ENCODE measurements at places on chromosomes 6 and 20.

GRCh38 chr20:21607971-21608725 lies 94.3 kb upstream of the NKX2-2 start:
- peak; percentile 18 for DNase-seq

GRCh38 chr6:17851720-17852161 lies 135.7 kb downstream of the KIF13A start:
- no peak for DNase-seq

GRCh38 chr6:991192-991591 lies 298.3 kb upstream of the EXOC2 start:
- DNase-seq, result no peak

DNA sequence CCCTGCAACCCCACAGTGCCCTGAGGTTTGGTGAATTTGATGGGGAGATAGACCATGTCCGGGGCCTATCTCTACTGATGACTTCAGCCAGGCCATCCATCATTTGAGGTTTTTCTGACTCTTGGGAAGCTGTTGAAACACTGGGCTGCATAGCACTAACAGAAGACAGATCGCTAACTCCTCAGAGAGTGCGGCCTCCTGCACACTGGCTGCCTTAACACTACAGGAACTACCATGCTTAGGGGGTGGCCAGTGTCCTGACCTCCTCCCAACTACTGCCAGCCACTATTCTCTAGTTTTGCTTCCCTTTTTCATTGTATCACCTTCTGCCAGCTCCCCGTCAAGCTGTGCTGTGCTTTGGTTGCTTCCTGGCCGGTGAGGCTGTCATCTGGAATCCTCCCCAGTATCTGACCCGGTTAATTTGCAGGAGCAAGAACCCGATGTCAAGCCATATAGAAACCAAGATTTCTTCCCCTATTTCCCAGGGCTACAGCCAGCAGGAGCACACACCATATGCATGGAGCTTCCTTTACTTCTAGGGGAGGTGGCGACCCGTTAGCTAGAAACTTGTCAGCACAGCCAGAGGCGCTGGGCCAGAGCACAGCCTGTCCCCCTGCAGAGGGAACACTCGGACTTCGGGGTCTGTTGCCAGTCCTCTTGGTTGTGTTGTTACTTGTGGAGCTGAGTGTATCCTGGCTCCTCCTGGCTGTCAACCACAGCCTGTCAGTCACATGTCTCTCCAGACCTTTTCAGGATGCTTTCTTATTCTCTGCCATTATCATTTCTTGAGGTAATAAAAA lies 57.3 kb upstream of the TRAF3IP2 start:
- no peak for DNase-seq

DNA sequence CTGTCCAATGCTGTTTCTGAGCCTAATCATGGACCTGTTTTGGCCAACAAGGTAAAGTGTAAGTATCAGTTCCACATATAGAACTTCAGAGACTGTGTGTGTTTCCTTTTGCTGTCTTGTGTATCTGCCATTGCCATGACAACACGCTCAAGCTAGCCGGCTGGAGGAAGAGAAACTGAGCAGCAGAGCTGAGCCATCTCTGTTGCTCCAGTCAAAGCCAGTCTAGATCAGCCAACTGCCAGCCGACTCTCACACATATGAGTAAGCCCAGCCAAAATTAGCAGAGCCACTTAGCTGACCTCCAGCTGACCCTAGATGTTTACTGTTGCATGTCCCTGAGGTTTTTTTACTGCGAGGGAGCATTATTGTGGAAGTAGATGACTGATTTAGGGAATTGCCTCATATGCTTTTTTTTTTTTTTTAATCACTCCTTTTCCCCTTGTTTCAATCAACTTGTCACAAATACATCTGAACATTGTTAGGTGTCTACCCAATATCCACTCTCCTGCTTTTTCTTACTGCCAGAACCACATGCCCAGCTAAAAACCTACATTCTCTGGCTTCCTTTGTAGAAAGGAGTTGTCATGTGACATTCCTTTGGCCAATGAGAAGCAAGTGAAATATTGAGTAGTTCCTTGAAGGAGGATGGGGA lies 304.3 kb upstream of the SUPT3H start:
- DNase-seq, result no peak

- DNase-seq, result no peak
Measured at GRCh38 chr6:74891349-74891831, 314.5 kb downstream of the COL12A1 start.

- no peak for DNase-seq
Measured at GRCh38 chr6:26502165-26502564, 2.1 kb downstream of the BTN1A1 start.

DNA sequence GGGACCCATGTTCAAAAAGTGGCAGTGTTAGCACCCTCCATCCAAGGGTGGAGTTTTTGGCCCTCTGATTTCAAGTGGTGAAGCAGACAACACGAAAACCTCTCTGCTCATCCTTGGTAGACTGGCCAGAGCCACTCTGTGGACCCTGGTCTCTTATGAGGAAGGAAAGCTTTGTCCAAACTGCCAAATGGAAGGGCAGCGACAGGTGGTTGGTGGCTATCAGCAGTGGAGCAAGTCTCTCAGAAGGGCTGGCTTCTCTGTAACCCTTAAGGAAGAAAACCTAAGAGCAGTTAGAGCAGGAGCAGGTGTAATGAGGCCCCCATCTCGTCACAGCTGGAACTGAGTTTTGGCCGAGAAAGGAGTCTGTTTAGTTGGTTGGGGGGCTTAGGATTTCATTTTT lies 155.8 kb downstream of the SLC16A10 start:
- DNase-seq, result no peak

DNA sequence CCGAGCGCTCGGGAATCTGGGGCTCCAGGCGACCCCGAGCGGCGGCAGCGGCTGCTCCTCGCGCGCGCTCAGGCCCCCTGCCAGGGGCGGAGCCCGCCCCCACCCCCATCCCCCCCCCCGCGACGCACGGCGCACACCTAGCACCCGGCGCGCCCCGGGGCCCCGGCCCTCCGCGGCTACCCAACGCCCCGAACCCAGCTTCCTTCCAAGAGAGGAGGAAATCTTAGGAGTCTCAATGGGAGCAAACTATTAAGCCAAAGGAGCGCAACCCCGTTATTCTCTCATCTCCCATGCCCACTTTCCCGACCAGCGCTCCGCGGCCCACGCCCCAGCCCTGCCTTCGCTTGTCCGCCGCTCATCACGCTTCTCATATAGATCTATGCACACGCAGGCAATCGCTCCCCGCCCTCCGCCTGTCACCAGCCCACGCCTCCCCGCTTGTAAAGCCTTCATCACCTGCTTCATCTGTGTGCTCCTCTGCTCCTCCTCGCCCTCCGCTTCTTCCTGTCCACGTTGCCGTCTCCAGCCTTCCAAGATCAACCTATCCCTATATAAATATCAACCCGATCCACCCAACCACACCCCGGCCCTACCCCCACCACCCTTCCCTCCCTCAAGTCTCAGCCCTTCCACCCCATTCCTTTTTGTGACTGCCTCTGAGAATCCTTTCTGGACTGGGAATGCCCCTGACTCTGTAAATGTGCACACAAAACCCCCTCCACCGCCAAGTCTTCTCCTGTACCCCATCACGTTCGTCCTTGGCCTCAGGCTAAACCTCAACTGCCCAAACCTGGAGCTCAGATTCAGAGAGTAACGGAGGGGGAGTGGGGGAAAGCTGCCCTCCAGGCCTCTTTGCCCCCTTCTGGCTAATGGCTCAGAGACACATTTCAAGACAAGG lies at the start of gene DLK2:
TSS of gene DLK2 (minus strand) at position 18 of the 898 bp plus-strand sequence. CDS start 723 bp downstream, outside the sequence.
- DNase-seq, result peak; percentile 47

GRCh38 chr20:2736441-2736840 lies 43.9 kb downstream of the EBF4 start:
- no peak for DNase-seq

GRCh38 chr20:8210749-8211148 lies 78.7 kb downstream of the PLCB1 start:
- DNase-seq, result no peak

DNA sequence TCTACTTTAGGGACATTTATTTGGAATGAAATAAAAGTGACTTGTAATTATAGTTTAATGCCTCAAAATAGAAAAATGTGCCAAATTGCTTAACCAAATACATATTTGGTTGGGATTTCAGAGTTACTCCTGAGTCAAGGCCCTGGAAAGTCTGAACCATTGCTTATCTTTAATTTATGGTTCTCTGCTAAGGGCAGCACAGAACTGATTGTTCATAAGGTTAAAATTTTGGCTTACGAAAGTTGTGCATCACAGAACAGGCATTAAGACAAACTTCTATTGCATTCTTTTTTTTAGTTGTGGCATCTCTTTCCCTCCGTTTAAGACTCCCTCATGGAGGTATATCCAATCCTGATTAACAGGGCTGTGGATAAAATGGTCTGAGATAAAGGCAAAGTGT lies 92.2 kb upstream of the TENT5A start:
- DNase-seq, result no peak

DNA sequence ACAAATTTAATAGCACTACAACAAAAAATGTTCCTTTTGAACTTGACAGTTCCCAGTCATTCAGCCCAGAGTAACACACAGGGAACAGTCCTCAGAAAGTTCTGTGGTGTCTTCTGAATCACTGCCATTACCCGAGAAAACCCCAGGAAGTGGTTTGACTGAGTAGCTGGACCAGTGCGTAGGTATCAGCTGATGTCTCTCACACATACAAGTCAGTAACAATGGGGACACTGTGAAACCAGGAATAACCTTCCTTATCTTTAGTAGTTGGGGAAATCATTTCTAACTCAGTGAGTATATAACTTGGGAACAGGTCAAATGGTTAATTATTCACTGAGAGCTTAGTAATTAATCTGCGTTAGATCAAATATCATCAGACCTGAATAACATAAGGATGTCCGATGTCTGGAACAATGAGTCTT lies 73.1 kb downstream of the HIVEP2 start:
- DNase-seq, result no peak

DNA sequence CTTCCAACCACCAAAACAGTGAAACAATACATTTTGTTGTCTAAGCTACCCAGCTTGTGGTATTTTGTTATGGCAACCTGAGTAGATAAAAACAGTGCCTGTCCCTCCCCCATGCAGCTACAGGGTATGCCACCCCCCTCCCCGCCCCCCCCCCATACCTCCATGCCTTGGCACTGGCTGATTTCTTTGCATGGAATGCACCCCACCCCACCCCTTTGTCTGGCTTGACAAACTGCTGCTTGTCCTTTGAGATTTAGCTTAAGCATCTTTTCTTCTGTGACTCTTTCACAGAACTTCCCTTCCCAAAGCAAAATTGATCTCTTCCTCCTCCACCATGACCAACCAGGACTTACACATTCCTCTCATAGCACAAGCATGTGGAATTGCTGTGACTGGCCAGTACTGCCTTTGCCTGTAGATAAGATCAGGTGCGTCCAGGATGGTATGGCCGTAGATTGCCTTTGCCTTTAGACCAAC lies 64.6 kb upstream of the ADGRF1 start:
- DNase-seq, result no peak

DNA sequence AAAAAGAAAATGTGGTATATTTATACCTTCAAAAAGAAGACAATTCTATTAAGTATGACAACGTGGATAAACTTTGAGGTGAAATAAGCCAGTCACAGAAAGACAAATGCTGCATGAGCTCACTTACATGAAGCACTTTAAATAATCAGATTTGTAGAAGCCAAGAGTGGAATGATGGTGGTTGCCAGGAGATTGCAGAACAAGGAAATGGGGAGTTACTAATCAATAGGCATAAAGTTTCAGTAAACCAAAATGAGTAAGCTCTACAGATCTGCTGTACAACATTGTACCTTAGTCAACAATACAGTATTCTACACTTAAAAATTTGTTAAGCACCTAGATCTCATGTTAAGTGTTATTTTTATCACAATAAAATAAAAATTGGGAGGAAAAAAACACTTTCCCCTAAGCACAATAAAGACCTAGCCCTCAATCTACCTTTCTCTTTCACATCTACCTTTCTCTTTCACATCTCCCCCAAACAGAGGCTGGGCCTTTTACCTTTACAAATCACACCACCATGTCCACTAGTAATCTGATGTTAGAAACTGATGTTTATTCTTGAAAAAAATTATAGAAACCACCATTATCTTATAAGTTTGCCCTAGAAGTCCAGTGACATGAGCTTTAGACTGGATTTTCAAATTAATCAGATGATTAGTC lies 73.9 kb downstream of the PKIB start:
- DNase-seq, result no peak

- DNase-seq, result no peak
Measured at GRCh38 chr20:56788041-56788670, 159.1 kb downstream of the TFAP2C start.

DNA sequence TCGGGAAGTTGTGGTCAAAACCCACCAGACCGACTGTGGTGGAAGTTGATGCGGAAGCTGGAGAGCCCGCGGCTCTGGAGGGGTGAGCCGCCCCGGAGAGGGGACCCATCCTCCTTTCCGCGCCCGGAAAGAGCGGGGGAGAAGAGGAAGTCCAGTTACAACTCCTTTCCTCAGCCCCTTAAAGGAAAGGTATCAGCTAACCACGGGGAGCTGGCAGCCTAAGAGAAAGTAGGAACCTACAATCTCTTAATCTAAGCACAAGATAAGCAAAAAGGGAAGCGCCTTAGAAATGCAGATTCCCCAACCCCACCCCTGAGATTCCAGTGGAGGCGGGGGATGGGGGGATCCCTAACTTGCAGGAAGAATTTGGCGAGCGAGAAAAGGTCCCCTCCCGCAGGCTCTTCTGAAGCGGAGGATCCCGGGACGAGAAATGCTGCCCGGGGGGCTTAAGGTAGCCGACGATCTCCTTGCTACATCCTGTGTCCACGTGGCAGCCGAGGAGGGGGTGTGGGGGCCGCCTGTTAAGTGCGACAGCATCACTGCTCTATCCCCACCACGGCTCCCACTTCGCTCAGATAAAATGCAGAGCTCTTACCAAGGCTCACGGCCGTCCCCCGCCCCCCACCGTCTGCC lies 87.5 kb downstream of the ZFP64 start:
- DNase-seq, result no peak

- DNase-seq, result no peak
Measured at GRCh38 chr6:29762781-29763214, 39.6 kb downstream of the HLA-F start.

GRCh38 chr6:123316733-123317323 lies 319.9 kb downstream of the TRDN start:
- DNase-seq, result no peak

DNA sequence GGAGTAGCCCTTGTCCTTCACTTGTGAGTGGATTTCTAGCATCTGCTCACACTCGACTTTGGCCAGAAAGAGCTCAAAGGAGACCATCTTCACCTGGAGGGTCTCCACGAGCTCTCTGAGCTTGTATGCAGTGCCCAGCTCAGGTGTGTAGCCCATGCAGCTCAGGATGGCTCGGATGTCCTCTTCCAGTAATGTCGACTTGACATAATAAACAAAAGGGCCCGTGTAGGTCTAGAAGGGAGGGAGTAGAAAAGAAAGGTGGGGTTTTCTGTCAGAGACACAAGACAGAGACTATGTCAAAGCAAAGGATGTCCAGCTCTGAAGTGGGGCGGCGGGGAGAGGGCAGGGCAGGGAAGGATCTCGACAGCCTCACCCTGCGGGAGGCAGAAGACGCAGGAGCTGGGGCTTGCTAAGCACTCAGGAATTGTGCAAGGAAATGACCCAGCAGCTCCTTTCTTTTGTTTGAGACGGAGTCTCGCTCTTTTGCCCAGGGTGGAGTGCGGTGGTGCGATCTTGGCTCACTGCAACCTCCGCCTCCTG lies 8.6 kb downstream of the SPATA2 start:
- no peak for DNase-seq

All from BE2C (cell line).